Tibial nerve (tissue), 4 donors: ENCODE measurements at places on chromosomes 5 and 9. TPM values are rescaled to one million over a fixed set of nuclear protein-coding genes. Genes with fewer than 3 reads are reported as not detected.

SLC27A6 gene
- total RNA-seq = 19.8 TPM

GRCh38 chr5:75948438-75948837, 134.7 kb upstream of the SV2C start:
- H3K4me1 ChIP-seq = no peaks in the 10 kb centered on the region
- no peak for DNase-seq
- H3K4me3 ChIP-seq = no peak overlapping the region
- H3K27me3 ChIP-seq = no peaks in the 10 kb centered on the region
- H3K27ac ChIP-seq = no peak overlapping the region
- no peaks in the 10 kb centered on the region for H3K36me3 ChIP-seq

- H3K27me3 ChIP-seq = no peaks in the 10 kb centered on the region
- no peak for DNase-seq
- H3K4me3 ChIP-seq = no peak overlapping the region
- H3K27ac ChIP-seq = no peak overlapping the region
- no peaks in the 10 kb centered on the region for H3K36me3 ChIP-seq
Observed at GRCh38 chr5:154159343-154159742, 31.2 kb upstream of the GALNT10 start.

C1QTNF3 gene
- 8.6 TPM for total RNA-seq

- no peak overlapping the region for H3K4me3 ChIP-seq
- no peaks in the 10 kb centered on the region for H3K4me1 ChIP-seq
- no peak for DNase-seq
- H3K27me3 ChIP-seq = no peaks in the 10 kb centered on the region
- H3K36me3 ChIP-seq = no peaks in the 10 kb centered on the region
- no peak overlapping the region for H3K27ac ChIP-seq
Observed at GRCh38 chr5:8289779-8290178, 420.8 kb downstream of the MTRR start.

PCDHGB2 gene
- total RNA-seq = 9.2 TPM

DNA sequence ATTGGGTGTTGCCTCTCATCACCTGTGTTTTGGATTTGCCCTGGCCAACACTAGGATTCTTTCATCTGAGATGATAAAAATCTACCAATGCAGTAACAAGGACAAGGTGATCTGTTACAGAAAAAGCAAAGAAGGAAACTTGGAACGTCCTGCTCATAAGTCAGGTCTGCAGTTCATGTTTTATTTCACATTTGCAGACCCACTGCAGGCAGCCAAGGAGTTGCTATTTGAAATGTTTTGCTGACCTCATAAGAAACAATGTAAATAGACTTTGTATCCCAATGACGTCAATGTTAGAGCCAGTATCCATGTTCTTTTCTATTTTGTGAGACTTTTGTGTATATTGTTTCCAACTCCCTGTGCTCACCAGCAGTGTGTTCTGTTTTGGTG, 312.9 kb downstream of the DEPDC1B start:
- no peak overlapping the region for H3K27ac ChIP-seq
- no peaks in the 10 kb centered on the region for H3K4me1 ChIP-seq
- no peak for DNase-seq

VAV2 gene
- 20.1 TPM for total RNA-seq

TPD52L3 gene
- total RNA-seq = not detected

DNA sequence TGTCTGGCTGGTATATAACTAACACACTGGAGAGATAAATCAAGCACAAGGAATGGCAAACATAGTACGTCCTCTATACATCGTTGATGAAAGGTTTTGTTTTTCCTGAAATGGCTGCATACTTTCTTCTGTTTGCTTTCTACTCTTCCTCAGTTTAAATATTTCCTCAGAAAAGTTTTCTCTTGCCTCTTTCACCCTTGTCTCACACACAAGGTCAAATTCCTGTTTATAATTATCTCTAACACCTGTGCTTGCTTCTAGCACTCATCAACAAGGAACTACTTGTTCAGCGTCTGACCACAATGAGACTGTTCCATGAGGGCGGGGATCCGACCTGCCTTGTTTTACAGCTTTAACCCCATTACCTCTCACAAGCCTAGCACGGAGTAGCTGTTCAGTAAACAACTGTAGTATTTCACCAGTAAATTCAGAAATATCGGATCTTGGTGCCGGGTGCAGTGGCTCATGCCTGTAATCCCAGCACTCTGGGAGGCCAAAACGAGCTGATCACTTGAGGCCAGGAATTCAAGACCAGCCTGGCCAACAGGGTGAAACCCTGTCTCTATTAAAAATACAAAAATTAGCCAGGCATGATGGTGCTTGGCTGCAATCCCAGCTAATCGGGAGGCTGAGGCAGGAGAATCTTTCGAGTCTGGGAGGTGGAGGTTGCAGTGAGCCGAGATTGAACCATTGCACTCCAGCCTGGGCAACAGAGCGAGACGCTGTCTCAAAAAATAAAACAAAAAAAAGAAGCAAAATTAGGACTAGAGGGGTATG, 37.0 kb downstream of the NR6A1 start:
- no peak overlapping the region for H3K4me3 ChIP-seq
- DNase-seq = no peak
- peak overlapping the region; percentile 38 for H3K27ac ChIP-seq
- H3K27me3 ChIP-seq = no peaks in the 10 kb centered on the region

ORM2 gene
- total RNA-seq = not detected

FOXD4 gene
- not detected for total RNA-seq

COL15A1 gene
- 34.3 TPM for total RNA-seq

GRCh38 chr9:98501819-98502218, 206.9 kb downstream of the GABBR2 start:
- no peaks in the 10 kb centered on the region for H3K36me3 ChIP-seq
- H3K4me3 ChIP-seq = no peak overlapping the region
- DNase-seq = no peak

GRCh38 chr9:136052991-136053756, 41.9 kb downstream of the NACC2 start:
- peaks cover 21% of the 10 kb centered on the region for H3K36me3 ChIP-seq
- peak overlapping the region; percentile 84 for H3K27ac ChIP-seq
- peak overlapping the region; percentile 54 for H3K4me3 ChIP-seq
- H3K4me1 ChIP-seq = peaks cover 98% of the 10 kb centered on the region

DNA sequence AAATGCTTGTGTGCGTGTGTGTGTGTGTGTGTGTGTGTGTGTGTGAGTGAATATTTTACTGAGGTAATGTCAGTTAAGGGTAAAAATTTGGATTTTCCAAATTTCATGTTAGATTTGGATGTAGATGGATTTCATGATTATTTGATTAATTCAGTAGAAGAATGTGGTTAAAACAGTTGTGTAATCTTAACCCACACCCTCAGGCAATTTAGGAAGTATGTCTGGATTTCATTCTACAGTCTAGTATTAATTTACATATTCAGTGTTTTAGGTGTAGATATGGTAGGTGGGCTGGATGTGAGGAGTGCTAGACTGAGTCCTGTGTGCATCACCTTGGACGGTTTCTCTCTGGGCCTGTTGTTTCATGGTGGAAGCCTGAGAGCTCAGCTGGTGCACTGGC, 99.1 kb upstream of the CKMT2 start:
- H3K36me3 ChIP-seq = no peaks in the 10 kb centered on the region
- no peak overlapping the region for H3K27ac ChIP-seq
- no peak overlapping the region for H3K4me3 ChIP-seq
- H3K4me1 ChIP-seq = no peaks in the 10 kb centered on the region
- H3K27me3 ChIP-seq = no peaks in the 10 kb centered on the region

DNA sequence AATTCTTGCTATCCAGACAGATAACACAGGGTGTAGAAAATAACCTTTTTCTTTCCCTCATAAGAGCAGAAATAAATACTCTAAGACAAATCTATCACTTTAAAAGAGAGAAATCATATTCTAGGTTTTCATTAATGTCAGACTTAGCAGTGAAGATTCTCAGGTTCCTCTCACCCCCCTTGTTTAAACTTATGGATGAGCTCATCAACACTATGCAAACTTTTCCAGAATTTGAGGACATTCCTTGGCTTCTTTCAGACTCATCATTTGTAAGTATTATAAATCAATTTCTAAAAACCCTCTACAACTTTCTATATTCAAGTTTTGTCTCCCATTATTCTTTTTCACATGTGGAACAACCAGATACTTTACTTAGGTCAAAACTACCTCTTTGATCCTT, 374.9 kb upstream of the TRPC7 start:
- no peak for DNase-seq
- H3K27me3 ChIP-seq = no peaks in the 10 kb centered on the region
- H3K27ac ChIP-seq = no peak overlapping the region
- H3K4me3 ChIP-seq = no peak overlapping the region

LCN1 gene
- total RNA-seq = not detected

DNA sequence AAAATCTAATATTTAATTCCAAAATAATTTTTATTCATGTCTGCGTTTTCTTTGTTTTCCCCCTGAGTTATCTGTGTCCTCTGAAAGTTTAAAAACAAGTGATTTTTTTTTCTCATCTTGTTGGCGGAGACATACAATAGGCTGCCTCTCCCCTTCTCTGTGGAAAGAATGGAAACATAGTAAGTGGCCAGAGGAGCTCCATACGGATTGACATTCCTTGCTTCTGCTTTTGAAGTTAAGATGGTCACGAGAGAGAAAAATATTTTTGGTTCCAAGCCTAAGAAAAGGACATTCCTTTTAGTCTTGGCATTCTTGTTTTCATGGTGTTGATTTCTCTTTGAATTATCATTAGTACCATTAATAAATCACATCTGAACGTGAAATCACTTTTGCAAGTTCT, 28.3 kb downstream of the ZNF462 start:
- H3K27me3 ChIP-seq = no peaks in the 10 kb centered on the region
- no peak overlapping the region for H3K27ac ChIP-seq
- H3K36me3 ChIP-seq = no peaks in the 10 kb centered on the region
- H3K4me3 ChIP-seq = no peak overlapping the region
- no peak for DNase-seq
- no peaks in the 10 kb centered on the region for H3K4me1 ChIP-seq

IDNK gene
- 2.7 TPM for total RNA-seq

SPATA31C1 gene
- total RNA-seq = not detected

UCK1 gene
- 39.0 TPM for total RNA-seq

LEAP2 gene
- total RNA-seq = 3.1 TPM

GLRX gene
- 58.8 TPM for total RNA-seq

FGF18 gene
- total RNA-seq = 6.9 TPM

FREM1 gene
- 7.1 TPM for total RNA-seq

DNA sequence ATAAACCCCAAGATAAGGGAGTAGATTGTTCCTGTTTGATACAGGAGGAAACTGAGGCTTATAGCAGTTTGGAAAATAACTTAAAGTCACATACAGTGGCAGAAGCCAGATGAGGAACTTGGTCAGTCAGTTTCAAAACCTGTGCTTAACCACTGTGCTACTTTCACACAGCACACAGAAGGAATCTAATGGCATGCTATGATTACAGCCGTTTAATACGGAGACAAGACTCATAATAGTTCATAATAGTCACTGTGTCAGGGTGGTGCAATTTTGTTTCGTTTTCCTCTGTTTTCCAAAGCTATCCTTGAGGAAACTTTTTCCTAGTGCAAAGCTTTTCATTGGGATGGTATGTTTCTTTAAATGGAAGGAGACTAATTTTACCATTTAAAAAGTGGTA, 112.3 kb downstream of the GCNT1 start:
- H3K27ac ChIP-seq = no peak overlapping the region
- H3K4me1 ChIP-seq = no peaks in the 10 kb centered on the region
- no peak for DNase-seq
- H3K36me3 ChIP-seq = no peaks in the 10 kb centered on the region
- H3K27me3 ChIP-seq = no peaks in the 10 kb centered on the region

GRCh38 chr9:36937346-36937745, 96.7 kb downstream of the PAX5 start:
- DNase-seq = no peak
- no peaks in the 10 kb centered on the region for H3K36me3 ChIP-seq
- no peak overlapping the region for H3K4me3 ChIP-seq
- H3K27me3 ChIP-seq = peaks cover 16% of the 10 kb centered on the region
- no peaks in the 10 kb centered on the region for H3K4me1 ChIP-seq

GRCh38 chr9:29456940-29457339, 1883.7 kb upstream of the C9orf72 start:
- H3K27ac ChIP-seq = no peak overlapping the region
- no peaks in the 10 kb centered on the region for H3K36me3 ChIP-seq
- no peaks in the 10 kb centered on the region for H3K27me3 ChIP-seq
- no peaks in the 10 kb centered on the region for H3K4me1 ChIP-seq

GRCh38 chr9:135929656-135930445, 22.5 kb upstream of the CAMSAP1 start:
- H3K4me1 ChIP-seq = peaks cover 4% of the 10 kb centered on the region
- no peak overlapping the region for H3K27ac ChIP-seq
- H3K4me3 ChIP-seq = no peak overlapping the region
- DNase-seq = no peak
- H3K36me3 ChIP-seq = peaks cover 76% of the 10 kb centered on the region

GRCh38 chr5:150393096-150393645, 19.5 kb downstream of the CD74 start:
- H3K27me3 ChIP-seq = no peaks in the 10 kb centered on the region
- H3K27ac ChIP-seq = no peak overlapping the region
- H3K4me1 ChIP-seq = no peaks in the 10 kb centered on the region
- no peak overlapping the region for H3K4me3 ChIP-seq
- peaks cover 12% of the 10 kb centered on the region for H3K36me3 ChIP-seq

DNA sequence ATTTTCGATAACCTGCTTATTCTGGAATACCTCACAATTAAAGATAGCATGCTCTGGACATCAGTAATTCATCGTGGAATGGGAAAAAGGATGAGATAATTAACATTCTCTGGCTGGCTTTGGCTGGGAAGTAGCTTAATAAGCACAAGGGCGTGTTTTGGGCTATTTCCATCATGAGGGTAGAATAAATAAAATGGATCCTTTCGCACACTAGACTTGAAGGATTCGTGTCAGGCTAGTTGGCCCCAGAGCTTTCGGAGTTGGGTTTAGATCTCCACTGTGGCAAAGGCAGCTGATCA, 151.2 kb upstream of the ADRA1B start:
- H3K4me1 ChIP-seq = no peaks in the 10 kb centered on the region
- DNase-seq = no peak
- H3K27me3 ChIP-seq = no peaks in the 10 kb centered on the region
- no peaks in the 10 kb centered on the region for H3K36me3 ChIP-seq
- H3K27ac ChIP-seq = no peak overlapping the region

DNA sequence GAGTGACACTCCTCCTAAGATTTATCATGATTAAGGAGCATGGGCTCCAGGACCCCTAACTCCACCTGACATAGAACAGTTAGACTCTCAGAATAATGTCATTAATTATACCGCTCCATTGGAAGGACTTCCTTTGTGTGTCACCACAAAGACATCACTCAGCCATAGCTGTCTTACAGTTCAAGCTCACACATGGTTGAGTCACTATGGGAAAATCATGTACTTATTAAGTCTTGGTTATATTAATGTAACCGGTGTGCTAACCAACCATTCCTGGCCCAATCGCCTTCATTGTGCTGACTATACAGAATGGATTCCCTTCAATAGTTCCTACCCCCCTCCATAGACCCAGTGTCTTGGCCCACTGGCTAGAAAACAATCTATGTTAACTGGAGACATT, 10.9 kb upstream of the MCCC2 start:
- H3K4me3 ChIP-seq = no peak overlapping the region
- no peaks in the 10 kb centered on the region for H3K27me3 ChIP-seq
- no peaks in the 10 kb centered on the region for H3K4me1 ChIP-seq
- H3K27ac ChIP-seq = no peak overlapping the region

GRCh38 chr5:55582256-55582655, 47.5 kb upstream of the PLPP1 start:
- H3K4me1 ChIP-seq = no peaks in the 10 kb centered on the region
- DNase-seq = no peak
- no peaks in the 10 kb centered on the region for H3K27me3 ChIP-seq
- no peak overlapping the region for H3K4me3 ChIP-seq
- no peaks in the 10 kb centered on the region for H3K36me3 ChIP-seq
- H3K27ac ChIP-seq = no peak overlapping the region

TUSC1 gene
- total RNA-seq = 40.0 TPM

GRCh38 chr5:172235132-172235780, 41.3 kb downstream of the EFCAB9 start:
- peaks cover 9% of the 10 kb centered on the region for H3K4me1 ChIP-seq
- no peak overlapping the region for H3K4me3 ChIP-seq
- peaks cover 37% of the 10 kb centered on the region for H3K36me3 ChIP-seq
- no peaks in the 10 kb centered on the region for H3K27me3 ChIP-seq
- no peak for DNase-seq
- H3K27ac ChIP-seq = no peak overlapping the region

BARX1 gene
- not detected for total RNA-seq
